ENCODE measurements at places on chromosomes 4 and X. TPM values are rescaled to one million over a fixed set of nuclear protein-coding genes. Genes with fewer than 3 reads are reported as not detected.
A peak's percentile ranks its signal among the peaks of the same experiment; 100 is the strongest.

DNA sequence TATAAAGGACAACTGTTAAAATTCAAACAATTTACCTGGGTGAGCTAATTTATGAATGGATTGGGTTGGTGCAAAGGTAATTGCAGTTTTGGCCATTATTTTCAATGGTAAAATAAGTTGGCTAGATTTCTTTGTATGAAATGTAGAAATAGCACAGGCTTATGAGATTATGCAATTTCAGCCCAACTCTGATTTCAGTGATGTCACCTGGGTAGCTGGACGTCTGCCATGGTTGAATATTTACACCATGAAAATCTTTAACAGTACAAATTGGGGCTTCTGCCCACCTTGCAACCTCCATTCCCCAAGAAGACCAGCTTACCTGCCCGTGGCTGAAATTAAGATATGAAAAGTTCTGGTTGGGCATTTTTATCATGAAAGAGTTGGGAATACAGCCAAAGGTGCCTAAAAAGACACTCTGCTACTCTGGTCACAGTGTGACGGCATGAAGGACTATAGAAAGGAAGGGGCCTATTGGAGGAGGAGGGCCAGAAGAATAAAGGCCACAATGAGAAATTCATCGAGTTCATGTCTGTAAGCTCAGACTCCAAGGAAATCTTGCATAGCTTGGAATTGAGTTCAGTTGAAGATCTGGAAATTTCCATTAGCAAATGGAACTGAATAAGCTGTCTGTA lies 29.7 kb downstream of the EGF start:
- no peak for DNase-seq

Gene ARAP2
- 43.1 TPM for total RNA-seq

- no peak for DNase-seq
Measured at GRCh38 chr4:105059337-105059736, 87.3 kb upstream of the TET2 start.

- no peak for DNase-seq
Measured at GRCh38 chr4:74055096-74055495, 16.6 kb upstream of the CXCL3 start.

DNA sequence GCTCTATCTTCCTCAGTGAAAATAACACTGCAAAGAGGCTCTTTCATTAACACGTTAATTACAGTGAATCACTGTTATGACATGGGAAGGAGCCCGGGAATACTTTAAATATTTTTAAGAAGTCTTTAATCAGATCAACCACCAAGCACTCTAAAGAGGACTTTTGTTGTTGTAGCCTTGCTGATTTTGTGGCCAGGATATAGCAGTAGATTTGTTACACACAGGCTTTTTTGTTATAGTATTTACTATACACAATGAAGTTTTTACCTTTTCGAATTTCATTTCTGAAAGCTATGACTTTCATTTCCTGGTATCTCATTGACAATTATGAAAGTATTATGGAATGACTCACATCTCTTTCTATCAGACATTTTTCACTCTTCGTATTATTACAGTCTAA lies 20.3 kb downstream of the FGF13 start:
- DNase-seq, result no peak

GRCh38 chr4:77310931-77311330 lies 153.9 kb downstream of the CCNG2 start:
- no peak for DNase-seq

DNA sequence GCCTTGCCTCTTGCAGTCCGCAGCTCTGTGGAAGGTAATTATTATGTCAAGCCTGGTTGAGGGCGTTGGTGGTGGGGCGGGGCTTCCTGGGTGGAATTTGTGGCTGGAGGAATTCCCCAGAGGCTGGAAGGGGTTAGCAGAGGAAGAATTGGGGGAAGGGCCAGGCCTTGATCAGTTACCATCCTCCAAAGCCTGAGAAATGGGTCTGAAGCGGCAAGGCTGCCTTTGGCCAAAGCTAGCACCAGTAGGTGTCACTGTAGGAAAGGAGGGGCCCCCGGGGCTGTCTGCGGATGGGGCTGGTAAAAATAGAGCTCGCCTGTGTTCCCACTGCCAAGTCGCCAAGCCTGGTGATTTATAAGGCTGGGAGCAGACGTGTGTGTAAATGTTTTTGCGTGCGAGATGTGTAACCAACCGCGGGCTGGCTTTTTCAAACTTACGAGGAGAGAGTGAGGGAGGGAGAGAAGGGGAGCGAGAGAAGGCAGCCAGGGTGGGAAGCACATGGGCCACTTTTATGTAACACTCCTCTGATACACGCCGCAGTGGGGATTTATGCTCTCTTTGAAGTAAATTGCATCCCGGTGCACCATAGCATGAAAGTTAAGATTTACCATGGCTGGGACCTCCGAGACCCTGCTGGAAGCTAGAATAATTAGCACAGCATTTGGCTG lies 367.0 kb downstream of the BCOR start:
- peak; percentile 67 for DNase-seq

GRCh38 chr4:174436377-174436776 lies 85.9 kb downstream of the HPGD start:
- DNase-seq, result no peak

Gene GPC3
- 2.4 TPM for total RNA-seq

DNA sequence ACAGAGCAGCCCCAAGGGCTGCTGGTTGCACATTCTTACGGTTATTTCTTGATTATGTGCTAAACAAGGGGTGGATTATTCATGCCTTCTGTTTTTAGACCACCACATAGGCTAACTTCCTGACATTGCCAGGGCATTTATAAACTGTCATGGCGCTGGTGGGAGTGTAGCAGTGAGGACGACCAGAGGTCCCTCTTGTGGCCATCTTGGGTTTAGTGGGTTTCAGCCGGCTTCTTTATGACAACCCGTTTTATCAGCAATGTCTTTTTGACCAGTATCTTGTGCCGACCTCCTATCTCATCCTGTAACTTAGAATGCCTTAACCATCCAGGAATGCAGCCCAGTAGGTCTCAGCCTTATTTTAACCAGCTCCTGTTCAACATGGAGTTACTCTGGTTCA lies 212.4 kb upstream of the GRID2 start:
- no peak for DNase-seq

DNA sequence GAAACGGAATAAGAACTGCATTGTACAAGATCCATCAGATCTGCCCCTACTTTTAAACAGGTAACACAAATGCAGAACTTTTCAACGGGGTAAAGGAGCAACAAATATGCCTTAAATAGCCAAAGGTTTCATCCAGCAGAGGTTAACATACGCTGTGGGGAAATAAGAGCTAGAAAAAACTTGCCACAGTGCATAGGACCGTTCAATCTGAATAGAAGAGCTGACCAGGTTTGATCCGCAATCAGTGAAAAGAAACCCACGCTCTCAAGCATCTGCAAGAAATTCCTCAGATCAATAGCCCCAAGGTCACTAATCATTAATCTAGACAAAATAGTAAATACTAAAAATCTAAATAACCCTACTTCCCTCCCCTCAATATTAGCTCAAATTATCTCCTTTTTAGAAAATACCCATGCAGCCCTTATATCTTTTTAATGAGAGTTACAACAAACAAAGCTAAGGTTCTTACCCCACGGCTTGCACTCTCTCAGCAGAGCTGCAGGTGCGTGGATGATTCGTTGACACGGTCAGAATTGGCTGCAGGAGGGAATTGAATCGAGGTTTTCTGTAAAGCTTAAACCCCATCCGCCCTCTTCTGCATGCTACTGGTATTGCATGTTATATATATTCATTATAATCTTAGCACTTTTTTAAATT lies at the start of gene TLR10:
Gene TLR10, minus strand, starts transcription at position 539 of the 657 bp plus-strand sequence. CDS start 7,400 bp downstream, outside the sequence.
- peak; percentile 46 for DNase-seq

Gene HGFAC
- not detected for total RNA-seq

- no peak for DNase-seq
Measured at GRCh38 chr4:174012135-174012885, 271.2 kb downstream of the FBXO8 start.

Gene HAND2
- total RNA-seq, result 38.4 TPM

DNA sequence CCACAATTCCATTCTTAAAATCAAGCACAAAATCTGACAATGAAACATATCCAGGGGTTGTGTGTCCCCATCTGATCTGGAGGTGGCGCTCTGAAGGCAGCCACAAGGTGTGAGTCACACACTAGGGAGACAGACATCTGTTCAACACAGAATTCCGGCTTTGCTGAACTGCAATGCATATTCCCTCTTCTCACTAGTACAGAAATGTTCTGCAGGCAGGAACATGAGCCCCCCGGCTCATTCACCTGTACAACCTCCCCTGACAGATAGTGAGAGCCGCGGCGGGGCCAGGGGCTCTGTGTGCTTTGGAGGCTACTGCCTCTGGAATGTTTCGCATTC lies 41.9 kb downstream of the WDR1 start:
- no peak for DNase-seq

GRCh38 chr4:40840255-40840984 lies 90.7 kb downstream of the NSUN7 start:
- DNase-seq, result no peak

Gene SGCB
- 5.8 TPM for total RNA-seq

Gene DMRTC1
- not detected for total RNA-seq

Gene VCX3B
- total RNA-seq, result not detected

DNA sequence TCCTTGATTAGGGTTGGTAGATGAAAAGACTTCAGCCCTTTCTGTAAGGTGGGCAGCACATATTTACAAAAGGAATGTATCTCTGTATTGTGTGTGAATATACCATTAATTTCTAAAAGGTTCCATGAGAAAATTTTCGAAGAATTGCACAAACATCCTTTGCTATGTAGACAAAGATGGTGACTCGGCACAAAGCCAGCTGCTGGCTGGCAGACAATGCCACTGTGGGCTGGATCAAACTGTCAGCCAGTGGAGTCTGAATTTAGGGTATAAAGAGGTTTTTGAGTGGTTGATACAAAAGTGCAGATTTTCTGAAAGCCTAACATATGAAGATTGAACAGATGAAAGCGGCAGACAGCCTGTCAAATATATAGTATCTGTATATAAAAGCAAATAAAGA lies 5.6 kb upstream of the TXK start:
- DNase-seq, result no peak

Gene CXCL3
- 1.8 TPM for total RNA-seq

Gene TMEM31
- not detected for total RNA-seq

DNA sequence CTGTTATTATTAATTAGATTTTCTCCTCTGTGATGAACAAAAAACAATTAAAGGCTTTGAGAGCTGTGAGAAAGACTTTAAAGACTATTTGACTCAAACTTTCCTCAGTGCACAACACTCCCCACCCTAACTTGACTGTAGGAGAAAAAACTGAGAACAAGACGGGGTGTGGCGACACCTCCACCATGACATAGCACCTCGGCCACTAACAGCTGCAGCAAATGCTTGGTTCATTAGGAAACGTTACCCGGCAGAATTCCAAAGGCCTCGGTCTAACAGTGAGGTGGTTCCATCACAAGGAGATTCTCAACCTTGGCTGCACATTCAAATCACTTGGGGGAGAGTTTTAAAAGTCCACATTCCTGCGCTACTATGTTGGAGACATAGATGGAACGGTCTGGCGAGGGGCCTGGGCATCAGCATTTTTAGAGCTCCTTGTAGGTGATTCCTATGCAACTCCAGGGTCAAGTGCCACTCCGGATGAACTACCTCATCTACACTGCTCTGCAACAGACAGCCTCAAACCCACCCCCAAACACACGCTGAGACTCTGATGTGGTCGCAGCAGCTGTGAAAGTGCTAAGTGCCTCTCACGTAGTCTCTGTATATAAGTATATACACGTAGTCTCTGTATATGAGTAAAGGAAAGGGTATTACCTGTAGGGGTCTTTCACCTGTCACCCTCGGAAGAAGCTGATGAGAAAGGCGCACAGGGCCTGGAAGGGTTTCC lies 1.0 kb downstream of the FGFBP2 start:
- DNase-seq, result no peak

DNA sequence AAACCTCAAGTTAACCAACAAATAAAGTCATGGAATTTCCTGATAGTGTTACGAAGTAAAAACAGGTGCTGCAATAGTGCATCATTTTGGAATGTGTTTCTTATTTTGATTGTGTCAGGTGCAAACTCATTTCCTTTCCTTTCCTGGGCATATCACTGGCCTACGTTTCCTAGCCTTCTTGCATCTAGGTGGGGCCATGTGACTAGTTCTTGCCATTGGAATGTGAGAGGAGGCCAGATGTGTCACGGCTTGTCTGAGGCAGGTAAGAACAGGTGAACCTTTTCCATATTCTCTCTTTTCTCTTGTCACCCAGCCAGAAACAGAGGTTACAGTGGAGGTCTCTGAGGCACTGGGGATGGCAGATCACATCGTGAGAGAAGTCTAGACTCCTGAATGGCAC lies 868.0 kb downstream of the RPA4 start:
- no peak for DNase-seq

DNA sequence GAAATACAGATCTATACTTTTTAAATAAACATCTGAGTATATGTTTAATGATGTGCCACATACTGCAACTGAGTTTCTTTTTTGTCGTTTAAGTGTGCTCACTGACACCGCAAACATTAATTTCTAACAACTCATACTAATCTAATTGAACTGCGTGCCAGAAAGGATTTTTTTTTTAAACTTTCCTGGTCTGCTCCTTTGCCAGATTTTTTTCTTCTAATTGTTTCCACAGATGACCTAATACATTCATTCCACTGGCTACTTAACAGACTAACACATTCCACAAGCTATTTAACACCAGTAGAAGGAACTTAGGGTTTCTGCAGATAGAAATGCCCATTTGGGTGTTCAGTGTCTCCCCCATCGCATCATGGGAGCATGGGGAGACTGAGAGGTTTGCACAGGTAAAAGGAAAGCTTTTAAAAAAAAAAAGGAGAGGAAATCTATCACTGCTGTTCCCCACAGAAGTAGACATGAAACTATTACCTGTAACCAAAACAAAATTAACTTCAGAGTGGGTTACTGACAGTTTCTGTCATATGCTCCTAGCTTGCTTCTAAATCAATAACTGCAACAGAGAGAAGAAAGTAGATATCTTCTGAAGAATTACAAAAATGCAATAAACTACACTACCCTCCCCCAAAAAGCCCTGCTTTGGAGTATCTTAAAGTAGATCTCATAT lies 31.6 kb downstream of the SH3KBP1 start:
- no peak for DNase-seq

- no peak for DNase-seq
Measured at GRCh38 chrX:69019073-69019890, 146.0 kb downstream of the PJA1 start.

DNA sequence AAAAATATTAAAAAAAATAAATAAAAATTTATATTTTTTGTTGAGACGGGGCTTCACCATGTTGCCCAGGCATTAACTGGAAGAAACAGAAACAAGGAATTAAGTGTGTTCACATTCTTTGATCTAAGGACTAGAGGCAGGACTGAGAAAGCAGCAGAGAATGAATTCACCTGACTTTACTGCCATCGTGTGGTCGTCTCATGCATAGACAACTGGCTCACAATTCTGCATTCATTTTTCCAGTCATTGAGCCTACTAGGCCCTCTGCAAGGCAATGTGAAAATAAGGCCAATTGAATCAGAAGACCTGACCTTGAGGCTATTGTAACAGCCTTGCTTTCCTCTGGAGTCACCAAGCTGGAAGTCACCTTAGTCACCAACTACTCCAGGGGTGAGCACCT lies 37.4 kb downstream of the LHFPL1 start:
- peak; percentile 9 for DNase-seq

Measured in transverse colon (tissue), 4 donors.